ENCODE measurements at places on chromosomes 1 and 21.

- no peak for DNase-seq
Measured at GRCh38 chr21:42127164-42128150, 56.3 kb downstream of the UMODL1 start.

DNA sequence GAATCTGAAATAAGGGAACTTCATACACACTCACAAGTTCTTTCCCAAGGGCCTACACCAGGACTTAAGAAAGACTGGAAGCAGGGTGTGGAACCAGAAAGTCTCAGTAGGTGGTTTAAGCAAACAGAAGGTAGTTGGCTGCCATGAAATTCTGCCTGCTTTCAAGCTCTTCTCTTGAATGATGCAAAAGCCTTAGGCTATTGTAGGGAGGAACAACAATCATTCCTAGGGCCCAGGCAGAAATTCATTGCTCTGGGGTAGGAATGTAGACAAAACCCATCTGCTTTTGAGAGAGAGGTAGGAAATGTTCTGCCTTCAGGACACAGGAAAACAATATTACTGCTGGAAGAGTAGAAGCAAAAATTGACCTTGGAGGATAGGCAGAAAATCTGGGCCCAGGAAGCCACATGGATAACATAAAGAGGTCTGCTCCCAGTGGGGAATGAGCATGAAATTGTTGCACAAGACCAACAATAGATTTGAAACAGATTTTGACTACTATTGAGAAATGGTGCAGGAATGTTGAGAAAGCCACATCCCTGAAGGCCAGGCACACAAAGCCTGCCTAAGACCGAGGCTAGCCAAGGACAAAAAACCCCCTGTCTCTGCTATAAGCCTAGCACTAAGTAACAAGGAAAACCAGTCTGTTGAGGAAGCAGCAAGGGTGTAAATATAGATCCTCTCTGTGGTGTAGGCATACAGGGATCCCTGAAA, 22.7 kb upstream of the SFT2D2 start:
- no peak for DNase-seq

GRCh38 chr1:64312431-64312830, 109.0 kb downstream of the UBE2U start:
- no peak for DNase-seq

GRCh38 chr1:95003433-95003738, 69.4 kb downstream of the ALG14 start:
- DNase-seq: no peak

DNA sequence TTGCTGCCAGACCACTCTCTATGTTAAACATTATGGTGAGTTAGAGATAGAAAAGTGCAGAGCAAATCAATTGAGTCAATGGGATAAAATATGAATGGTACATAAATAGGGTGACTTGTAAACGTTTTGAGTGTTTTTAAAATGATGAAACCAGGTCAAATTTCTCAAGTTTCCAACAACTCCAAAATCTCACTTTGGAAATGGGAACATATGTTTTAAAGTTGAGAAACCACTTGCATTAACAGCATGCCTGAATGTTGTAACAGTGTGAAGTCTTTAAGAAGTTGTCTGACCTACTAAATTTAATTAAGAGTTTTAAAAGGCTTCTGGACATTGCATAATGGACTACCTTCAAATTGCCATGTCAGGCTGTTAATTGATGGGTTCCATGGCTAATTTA, 33.6 kb upstream of the RAVER2 start:
- DNase-seq: no peak

Measured in right forelimb (tissue), 1 donor.